Skeletal muscle cell (primary cell): ENCODE measurements at places on chromosomes 3 and 15.

DNA sequence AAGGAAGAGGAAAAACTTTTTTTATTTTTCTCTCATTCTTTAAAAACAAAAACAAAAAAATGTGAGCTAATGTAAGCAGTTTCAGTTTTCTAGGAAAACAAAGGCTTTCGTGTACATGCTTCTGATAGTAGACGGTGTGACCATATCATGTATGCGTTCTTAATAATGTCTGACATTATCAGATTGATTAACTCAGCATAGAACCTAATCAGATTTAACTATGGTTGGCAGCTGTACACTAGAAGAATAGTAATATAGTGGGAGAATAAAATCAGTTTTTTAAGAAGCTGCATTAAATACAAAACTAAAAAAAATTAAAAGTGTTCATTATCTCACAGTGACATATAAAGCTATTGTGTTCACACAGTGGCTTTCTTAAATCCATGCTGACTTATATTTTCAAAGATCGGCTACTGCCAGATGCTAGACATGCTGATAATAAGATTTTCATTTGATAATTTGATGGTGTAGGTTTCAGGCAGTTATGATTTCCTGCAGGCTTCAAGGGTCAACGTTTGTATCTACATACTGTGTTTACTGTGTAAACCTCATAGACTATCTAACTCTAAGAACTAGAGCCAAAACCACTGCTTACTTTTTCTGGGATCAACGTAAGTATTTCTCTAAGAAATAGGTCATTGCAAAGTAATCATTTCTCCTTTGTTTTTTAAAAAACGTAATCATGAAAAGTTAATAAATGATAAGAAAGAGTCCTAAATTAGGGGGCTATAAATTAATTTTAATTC lies 74.0 kb downstream of the UBE2E2 start:
- no peak for DNase-seq

GRCh38 chr3:27056326-27056725 lies 312.9 kb downstream of the NEK10 start:
- no peak for DNase-seq

DNA sequence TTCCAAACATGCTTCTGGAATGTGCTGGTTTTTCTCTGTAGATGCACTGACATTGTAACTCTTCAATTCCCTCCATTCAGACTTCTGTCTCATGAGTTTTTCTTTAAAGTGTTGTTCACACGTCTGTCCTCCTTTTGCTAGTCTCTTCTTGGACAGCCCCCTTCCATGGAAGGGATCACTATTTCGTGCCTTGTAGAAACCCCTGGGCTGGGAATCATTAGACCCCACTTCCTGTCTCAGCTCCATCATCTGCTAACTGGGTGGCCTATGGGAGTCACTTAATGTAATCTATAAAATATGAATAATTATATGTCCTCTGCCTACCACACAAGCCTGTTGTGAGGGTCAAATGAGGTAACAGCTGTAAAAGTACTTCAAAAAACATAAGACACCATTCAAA lies 110.6 kb downstream of the THSD4 start:
- no peak for DNase-seq

- peak; percentile 2 for DNase-seq
These were observed 1166.1 kb upstream of the GBE1 start for GRCh38 chr3:82927309-82928253.

DNA sequence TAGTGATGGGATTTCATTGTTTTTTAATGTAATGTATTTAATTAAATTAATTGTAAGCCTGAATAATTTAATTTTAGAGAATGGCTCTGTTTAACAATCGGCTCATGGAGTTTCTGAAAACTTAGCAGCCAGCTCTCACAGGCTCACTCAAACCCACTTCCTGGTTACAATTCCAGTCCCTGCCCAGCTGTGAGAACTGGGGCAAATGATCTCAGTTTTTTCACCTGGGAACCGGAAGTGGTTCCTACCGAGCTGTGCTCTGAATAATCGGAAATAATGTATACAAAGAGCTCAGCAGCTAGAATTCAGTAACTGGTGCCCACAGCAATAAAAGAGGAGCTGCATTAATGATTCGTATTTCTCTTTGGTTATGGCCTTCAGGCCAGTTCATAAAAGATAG lies 244.3 kb upstream of the MCTP2 start:
- no peak for DNase-seq

- DNase-seq, result no peak
These were observed 95.4 kb downstream of the FRMD5 start for GRCh38 chr15:44099671-44100070.

- no peak for DNase-seq
These were observed 68.8 kb upstream of the SLC12A8 start for GRCh38 chr3:125281381-125281780.

DNA sequence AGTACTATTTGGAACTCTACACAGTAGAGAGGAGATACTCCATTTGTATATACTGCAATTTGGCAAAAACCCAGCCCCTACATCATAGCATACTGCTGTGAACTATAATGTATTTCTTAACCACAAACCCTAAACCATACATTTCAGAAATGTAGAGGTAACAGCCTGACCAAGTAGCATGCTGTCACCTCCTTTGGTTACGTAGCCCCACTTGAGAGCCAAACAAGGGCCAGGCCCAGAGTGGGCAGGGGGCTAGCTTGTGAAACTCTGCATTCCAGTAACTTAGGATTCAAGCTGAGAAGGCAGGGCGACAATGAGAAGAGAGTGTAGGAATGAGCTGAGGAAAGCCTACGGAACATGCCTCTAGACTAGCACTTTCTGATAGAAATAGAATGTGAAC lies 135.8 kb downstream of the GREM1 start:
- DNase-seq, result no peak
